Osteocyte (in vitro differentiated cells): ENCODE measurements at places on chromosomes 4 and X. TPM values are rescaled to one million over a fixed set of nuclear protein-coding genes. Genes with fewer than 3 reads are reported as not detected.

DNA sequence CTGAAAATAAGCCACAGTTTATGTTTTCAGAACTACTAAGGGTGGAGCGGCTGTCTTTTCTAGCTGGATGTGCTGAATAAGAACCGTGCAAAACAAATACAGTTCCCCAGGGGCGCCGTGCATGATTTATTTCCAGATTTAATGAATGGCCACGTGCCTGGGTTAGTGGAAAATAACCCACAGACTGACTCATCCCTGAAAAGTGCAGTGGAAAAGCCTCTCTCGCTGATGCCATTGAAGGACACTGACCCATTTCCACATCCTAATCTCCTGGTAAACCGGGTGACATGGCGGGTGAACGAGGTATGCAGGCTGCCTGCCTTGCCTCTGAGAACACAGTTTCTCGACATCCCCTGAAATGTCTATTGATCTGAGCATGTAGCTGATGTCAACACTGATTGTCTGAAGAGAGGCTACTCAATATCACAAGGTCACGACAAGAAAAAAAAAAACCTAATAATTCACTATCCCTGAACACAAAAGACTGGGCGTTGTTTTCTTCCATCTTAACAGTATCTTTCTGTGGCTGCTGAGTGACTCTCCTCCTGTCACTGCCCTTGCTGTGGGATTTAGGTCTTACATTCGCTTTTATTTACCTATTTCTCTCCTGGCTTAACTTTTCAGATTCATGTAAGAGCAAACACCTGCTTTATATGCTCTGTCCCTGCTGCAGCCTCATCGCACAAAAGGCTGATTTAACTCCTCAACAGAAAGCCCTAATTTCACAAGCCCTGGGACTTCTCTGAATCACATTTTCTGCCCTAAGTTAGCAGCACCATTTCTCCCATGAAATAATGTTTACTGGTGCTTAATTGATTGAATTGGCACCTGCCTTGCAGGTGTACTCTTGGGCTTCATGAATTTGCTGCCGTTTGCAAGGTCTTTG is 76.9 kb upstream of the SCOC start:
- H3K4me3 ChIP-seq, result no peak overlapping the region
- peaks cover 13% of the 10 kb centered on the region for H3K27me3 ChIP-seq
- H3K36me3 ChIP-seq, result no peaks in the 10 kb centered on the region
- H3K27ac ChIP-seq, result peak overlapping the region; percentile 42

DNA sequence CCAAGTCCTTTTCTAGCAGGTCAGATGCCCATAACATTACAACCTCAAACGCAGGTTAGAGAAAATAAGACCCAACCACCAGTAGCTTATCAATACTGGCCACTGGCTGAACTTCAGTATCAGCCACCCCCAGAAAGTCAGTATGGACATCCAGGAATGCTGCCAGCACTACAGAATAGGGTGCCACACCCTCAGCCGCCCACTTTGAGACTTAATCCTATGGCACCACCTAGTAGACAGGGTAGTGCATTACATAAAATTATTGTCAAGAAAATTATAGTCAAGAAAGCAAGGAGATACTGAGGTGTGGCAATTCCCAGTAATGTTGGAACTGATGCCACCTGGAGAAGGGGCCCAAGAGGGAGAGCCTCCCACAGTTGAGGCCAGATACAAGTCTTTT is 19.9 kb upstream of the TRIM61 start:
- peaks cover 6% of the 10 kb centered on the region for H3K27me3 ChIP-seq
- H3K4me1 ChIP-seq, result no peaks in the 10 kb centered on the region
- no peak overlapping the region for H3K4me3 ChIP-seq
- H3K27ac ChIP-seq, result no peak overlapping the region

Gene SOD3
- total RNA-seq, result 3.4 and 4.5 TPM in 2 replicates

- no peak overlapping the region for H3K27ac ChIP-seq
- peaks cover 11% of the 10 kb centered on the region for H3K36me3 ChIP-seq
- no peak overlapping the region for H3K4me3 ChIP-seq
- no peaks in the 10 kb centered on the region for H3K27me3 ChIP-seq
- peaks cover 19% of the 10 kb centered on the region for H3K4me1 ChIP-seq
Measured at GRCh38 chr4:174278467-174278866, 5.0 kb downstream of the FBXO8 start.

Gene VCX2
- not detected in 2 replicates for total RNA-seq

Gene ZCCHC4
- total RNA-seq, result 9.4 and 9.5 TPM in 2 replicates

- peaks cover 40% of the 10 kb centered on the region for H3K4me1 ChIP-seq
- H3K27ac ChIP-seq, result peak overlapping the region; percentile 28
- no peak for DNase-seq
- H3K27me3 ChIP-seq, result no peaks in the 10 kb centered on the region
- H3K36me3 ChIP-seq, result no peaks in the 10 kb centered on the region
- no peak overlapping the region for H3K4me3 ChIP-seq
Measured at GRCh38 chr4:98749206-98749605, 90.8 kb upstream of the TSPAN5 start.

GRCh38 chrX:134144231-134144630 is 92.8 kb upstream of the CCDC160 start:
- no peak for DNase-seq
- no peaks in the 10 kb centered on the region for H3K36me3 ChIP-seq
- no peak overlapping the region for H3K4me3 ChIP-seq
- no peak overlapping the region for H3K27ac ChIP-seq
- no peaks in the 10 kb centered on the region for H3K27me3 ChIP-seq
- peaks cover 2% of the 10 kb centered on the region for H3K4me1 ChIP-seq

DNA sequence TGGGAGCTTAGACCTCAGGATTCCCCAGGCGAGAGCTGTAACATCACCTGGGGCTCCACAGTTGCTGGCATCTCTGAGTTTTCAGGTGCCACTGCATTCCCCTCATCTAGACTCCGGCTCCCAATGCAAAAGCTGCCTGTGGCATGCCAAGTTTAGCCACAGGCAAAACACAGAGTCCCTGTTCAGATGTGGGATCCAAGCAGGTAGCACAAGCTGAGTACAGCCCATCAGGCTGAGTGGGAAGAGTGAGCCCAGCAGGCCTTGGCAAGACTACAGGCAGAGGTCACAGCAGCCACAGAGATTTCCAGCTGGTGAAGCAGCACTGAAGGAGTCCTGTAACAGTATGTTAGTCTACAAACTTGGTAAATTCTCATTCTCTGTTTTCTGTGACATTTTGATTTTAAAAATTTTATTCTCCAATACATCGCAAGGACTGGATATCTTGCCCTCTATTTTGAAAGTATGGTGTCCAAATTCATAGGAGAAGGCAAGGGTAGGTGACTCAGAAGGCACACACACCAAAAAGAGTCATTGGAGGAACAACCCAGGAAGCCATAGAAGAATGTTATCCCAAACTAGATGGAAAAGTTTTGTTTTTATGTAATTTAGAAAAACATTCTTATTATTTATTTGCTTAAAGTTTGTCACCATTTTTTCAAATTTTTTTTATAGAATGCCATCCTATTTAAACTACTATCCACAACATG is 13.6 kb upstream of the CXCL2 start:
- no peaks in the 10 kb centered on the region for H3K36me3 ChIP-seq
- peak overlapping the region; percentile 88 for H3K27ac ChIP-seq
- no peak overlapping the region for H3K4me3 ChIP-seq
- DNase-seq, result no peak
- peaks cover 88% of the 10 kb centered on the region for H3K4me1 ChIP-seq
